Cortex of kidney (tissue), 1 donor: ENCODE measurements at places on chromosomes 11 and 22.

GRCh38 chr11:64593156-64594105 is 2.4 kb downstream of the SLC22A12 start:
- DNase-seq: no peak

GRCh38 chr22:35479985-35480550 is 60.6 kb upstream of the RASD2 start:
- no peak for DNase-seq

DNA sequence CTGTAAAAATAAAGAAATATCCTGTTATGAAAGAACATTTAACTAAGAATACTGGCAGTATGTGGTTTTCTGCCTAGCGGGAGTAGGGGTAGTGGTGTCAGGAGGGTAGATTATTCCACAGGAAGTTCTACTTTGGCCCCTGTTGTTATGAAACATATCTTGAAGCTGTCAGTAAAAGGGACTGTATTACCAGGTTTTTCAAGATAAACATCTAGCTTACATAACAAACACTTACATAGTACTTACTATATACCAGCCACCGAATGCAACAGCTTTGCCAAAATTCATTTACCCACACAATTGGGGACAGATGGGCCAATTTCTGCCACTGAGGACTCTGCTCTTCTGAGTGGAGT is 3.7 kb downstream of the TMEM123 start:
- no peak for DNase-seq

DNA sequence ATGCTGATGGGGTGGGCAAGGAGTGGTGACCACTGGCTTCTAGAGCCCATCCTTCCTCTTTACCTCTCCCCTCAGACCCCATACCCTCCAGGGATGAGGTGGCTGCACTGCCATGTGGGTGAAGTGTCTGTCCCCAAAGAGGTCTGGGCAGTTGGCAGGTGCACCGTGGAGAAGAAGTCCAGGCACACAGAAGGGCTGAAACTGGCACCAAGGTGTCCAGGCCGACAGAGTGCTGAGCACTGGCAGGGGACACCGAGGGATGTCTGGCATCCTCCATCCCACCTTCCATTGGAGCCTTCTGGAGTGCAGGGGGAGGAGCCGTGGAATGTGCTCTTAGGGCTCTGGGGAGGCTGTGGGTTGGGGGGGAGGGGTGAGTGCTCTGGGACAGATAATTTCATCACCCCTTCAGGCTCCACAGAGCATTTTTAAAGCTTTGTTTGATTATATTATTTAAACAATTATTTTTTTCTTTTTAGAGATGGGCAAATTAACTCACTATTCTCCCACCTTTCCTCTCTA is 37.9 kb downstream of the PKNOX2 start:
- no peak for DNase-seq

DNA sequence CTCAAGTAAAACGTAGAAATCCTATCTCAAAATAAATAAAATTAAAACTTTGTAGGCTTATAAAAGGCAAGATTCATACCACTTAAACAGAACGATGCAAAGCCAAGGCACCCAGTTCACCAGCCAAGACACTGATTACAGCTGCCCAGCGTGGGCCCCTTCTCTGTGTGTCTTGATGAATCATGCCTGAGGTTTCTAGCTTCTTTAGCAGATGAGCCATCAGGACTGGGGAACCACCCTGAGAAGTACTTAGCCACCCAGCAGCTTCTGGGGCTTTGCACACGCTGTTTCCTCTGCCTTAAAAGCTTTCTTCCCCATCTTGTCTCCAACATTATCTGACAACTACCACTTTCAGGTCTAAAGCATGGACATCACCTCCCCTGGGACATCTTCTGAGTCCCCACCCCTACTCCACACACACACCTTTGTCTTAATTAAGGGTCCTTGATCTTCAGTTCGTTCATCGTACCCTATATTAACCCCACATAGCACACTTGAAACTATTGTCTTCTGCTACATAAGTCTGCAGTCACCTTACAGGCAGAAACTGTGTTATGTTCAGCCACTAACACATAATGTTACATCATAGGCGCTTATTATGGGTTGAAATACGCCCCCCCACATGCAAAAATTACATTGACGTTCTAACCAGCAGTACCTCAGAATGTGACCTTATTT is 8.7 kb upstream of the LAYN start:
- no peak for DNase-seq

DNA sequence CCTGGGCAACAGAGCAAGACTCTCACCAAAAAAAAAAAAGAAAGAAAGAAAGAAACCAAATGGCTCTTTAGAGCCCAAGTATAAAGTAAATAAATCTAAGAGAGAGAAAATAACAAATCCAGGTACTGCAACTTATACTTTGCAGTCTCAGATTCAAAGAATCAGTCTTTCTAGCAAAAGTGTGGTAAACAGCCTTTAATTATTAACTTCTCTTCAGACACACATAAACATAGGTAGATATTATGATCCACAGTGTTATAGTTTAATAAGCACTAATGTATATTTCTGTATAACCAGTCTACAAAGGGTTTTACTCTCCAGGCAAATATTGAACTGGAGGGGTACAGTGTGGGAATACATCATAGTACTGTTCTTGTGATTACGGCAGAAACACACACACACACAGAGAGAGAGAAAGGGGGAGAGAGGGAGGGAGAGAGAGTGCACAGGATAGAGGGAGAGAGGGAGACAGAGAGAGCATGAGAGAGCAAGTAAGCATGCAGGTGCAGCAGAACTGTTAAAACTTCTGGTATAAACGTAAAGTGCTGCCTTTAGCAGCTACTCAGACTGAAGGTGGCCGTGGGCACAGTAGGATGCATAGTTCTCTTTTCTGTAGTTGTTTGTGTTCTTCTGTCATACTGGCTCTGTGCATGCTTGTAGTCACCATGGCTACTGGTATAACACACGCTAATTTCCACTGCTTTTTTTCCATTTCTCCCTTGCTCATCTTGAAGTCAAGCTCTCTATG is 32.3 kb downstream of the MTMR2 start:
- DNase-seq: no peak

DNA sequence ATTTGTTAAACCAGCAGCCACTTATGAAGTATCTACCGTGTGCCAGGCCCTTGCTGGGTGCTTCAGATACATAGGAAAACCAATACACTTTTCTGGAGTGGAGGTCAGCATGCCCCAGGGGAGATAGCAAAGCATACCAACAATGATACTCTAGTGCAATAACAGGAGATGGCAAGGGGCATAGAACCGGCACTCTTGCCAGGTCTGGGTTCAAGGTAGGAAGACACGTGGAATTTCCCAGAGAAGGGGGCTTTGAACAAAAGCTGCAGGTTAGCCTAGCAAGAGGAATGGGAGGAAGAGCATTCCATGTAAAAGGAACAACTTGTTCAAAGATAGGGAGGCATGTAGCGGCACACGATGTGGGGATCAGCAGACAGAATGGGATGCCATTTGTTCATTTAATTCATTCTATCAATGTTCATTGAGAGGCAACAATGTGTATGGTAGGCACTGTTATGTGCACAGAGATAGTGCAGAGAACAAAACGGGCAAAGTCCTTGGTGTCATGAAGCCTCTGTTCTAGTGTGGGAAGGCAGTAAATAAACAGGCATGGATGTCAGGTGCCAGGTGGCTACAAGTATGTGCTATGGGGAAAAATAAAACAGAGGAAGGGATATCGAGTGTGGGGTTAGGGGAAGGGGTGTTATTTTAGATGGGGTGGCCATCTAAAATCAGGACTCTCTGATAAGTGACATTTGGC is 162.6 kb upstream of the E2F8 start:
- DNase-seq: no peak
